Stimulated activated naive CD8-positive, alpha-beta T cell treated with anti-CD3 and anti-CD28 coated beads, Interleukin-15, Interleukin-2, amounts not matched to agents 100 U/mL and 50 U/mL, for 24 hours (primary cell): ENCODE measurements at places on chromosomes 13 and 19.

DNA sequence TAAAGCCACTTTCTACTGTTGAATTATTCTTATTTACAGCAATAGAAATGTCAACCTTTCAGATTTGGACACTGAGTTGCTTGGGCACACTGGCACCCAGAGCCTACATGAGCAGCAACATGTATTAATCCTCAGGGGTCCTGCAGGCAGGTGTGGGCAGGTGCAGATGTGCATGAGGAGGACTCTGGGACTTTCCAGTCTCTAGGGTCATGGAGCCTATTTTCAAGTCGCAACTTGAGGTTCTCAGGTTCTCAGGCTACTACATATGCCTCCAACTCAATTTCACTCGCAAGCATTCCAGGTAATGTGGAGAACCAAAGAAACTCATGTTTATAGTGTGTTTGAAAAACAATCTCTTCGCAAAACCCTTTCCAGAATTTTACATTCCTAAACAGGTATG lies 73.2 kb downstream of the STARD13 start:
- no peak for DNase-seq

- no peak for DNase-seq
Measured at GRCh38 chr13:44668688-44669087, 92.6 kb upstream of the TSC22D1 start.

DNA sequence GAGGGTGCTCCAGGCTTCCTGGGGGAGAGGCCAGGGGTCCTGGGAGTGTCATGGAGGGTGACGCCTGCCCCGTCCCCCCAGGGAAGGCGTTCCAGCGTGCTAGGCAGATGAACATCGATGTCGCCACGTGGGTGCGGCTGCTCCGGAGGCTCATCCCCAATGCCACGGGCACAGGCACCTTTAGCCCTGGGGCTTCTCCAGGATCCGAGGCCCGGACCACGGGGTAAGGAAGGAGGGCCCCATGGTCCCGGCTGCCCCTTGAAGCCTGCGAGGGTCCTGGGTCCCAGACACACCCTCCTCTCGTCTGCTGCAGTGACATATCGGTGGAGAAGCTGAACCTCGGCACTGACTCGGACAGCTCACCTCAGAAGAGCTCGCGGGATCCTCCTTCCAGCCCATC lies 11.4 kb downstream of the PTGER1 start:
- DNase-seq, result no peak

- DNase-seq, result no peak
Measured at GRCh38 chr13:101967781-101968180, 434.1 kb downstream of the FGF14 start.

GRCh38 chr19:47644199-47644598 lies 35.3 kb downstream of the BICRA start:
- DNase-seq, result no peak

- DNase-seq, result no peak
Measured at GRCh38 chr13:31880851-31881494, 141.6 kb downstream of the RXFP2 start.

- DNase-seq, result no peak
Measured at GRCh38 chr13:86020351-86021002, 221.3 kb upstream of the SLITRK6 start.

DNA sequence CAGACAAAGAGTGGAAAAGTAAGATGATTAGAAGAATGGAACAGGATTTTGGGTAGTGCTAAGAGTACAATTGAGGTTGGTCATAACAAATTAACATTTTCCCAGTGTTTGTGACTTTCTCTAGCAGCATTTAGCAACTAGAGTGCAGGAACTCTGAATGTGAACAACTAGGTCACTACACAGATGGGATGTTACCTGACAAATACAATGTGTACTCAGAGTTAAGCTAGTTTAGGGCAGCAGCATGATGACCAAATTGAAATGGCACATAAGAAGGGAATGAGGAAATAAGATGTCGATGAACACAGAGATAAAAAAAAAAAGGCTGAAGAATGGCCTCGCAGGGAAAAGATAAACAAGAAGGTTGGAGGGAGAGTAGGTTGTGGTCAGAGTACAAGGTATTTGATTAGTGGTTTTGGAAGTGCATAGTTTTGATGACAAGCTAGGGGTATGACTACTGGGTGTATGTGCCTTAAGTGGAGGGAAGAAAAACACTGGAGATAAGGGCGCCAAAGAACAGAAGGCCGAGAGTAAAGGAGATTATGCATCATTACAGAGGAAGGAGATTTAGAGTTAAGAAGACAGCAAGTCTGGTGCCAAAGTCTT lies 381.1 kb downstream of the FGF14 start:
- no peak for DNase-seq

- no peak for DNase-seq
Measured at GRCh38 chr13:34571716-34572115, 370.4 kb upstream of the NBEA start.

GRCh38 chr19:1933244-1933643 lies 7.7 kb upstream of the CSNK1G2 start:
- no peak for DNase-seq

GRCh38 chr13:38980750-38981078 lies 9.9 kb downstream of the STOML3 start:
- no peak for DNase-seq

DNA sequence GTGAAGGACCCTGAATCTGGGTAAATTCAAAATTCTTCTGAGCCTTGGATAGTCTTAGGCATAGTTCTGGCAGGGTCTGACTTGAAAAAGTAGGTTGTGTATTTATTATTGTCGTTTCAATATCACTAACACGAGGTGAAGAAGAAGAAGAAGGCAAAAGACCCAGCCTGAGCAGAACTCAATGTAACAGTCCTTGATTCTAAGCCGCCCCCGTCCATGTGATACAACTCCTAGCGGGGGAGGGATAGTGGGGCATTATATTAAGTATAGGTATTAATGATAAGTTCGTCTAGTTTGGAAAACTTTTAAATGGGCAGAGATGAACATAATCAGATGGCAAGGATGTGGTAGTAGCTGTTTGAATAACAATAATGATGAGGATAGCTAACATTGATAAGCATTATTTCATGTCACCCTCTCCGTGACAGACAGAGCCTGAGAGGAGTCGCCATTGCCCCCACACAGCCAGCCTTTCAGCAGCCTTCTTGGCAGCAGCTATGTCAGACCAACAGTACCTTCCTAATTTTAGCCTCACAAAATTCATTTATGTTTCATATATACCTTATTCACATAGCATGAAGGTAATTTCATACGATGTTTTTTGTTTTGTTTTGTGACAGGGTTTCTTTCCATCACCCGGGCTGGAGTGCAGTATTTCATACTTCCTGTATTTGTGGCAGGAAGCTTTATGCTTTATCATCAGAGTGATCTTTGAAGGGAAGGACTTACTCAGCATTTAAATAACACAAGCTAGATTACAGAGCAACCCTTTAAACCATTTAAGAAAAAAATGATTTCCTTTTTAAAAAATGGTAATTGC lies 64.4 kb upstream of the NPAS1 start:
- DNase-seq, result peak; percentile 29

DNA sequence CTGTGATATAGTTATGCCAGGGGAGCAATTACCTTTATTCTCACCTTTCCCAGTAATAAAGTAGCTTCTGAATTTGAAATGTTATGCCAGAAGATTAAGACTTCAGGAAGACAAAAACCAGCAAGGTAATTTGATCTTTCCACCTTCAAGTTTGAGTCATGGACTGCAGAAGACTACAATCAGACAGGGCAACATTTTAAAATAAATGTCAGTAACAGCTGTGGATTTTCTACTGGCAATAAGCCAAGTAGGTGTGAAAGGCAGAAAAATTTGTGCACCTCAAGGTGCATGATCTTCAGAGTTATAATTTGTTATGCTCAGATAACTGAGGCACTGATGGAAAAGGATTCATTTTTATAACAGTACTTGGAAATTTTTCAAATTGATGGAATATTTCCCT lies 54.9 kb downstream of the SLITRK1 start:
- DNase-seq, result no peak

GRCh38 chr13:113135281-113135760 lies 12.7 kb downstream of the F10 start:
- no peak for DNase-seq

- DNase-seq, result peak; percentile 59
Measured at GRCh38 chr13:20495087-20496023, 30.3 kb downstream of the CRYL1 start.

GRCh38 chr13:98927951-98928927 lies 49.6 kb downstream of the DOCK9 start:
- no peak for DNase-seq

GRCh38 chr19:19077103-19077502 lies 13.3 kb downstream of the SLC25A42 start:
- DNase-seq, result no peak

GRCh38 chr19:6632002-6632621 lies 37.8 kb downstream of the TNFSF14 start:
- DNase-seq, result peak; percentile 88

DNA sequence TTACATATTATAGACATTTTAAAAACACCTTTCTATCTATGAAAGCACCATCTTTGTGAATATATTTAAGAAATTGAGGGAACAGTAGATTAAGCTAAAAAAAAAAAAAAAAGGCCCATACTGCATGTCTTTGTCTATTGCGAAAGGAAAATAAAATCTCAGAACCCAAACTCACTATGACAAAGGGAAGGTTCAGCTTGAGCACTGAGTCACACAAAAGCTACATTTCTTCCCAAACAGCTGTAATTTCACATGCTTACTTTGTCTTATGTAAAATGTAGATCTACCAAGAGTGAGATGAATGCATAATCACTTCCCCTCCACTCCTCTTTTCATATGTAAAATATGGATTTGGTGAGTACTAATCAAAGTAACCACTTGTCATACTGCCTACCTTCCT lies 640.1 kb upstream of the KLF12 start:
- no peak for DNase-seq

DNA sequence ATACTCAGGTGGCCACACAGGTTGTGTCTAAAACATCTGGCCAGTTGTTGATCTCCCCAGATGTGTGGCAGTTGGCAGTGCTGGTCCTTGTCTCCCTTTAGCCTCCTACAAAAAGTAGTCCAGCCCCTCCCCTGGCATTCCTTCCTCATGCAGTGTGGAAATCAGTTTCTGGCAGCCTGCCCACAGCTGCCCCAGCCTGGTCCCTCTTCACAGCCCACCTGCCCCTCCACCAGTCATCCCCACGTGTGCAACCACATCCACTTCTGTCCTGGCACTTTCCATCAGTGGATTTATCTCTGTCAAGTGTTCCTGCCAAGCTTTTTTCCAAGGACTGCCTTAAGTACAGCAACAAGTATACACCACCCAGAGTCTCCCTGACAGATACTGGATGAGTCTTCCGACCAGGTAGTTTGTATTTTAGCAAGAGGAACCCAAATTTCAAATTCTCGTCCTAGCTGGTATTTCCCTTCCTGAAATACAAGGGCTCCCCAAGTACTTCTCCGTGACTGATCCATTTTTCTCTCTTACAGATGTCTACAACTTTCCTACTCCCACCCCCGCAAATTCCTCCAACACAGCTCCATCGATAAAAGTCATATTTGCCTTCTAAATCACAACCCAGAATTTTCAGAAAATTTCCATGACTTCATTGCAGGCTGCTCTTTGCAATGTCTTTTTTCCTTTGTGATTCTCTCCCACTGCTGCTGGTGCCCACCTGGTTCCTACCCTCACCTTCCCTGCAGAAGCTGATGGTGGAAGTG lies 313.5 kb downstream of the FOXO1 start:
- DNase-seq, result no peak

GRCh38 chr13:73035660-73036059 lies 23.1 kb upstream of the KLF5 start:
- no peak for DNase-seq

DNA sequence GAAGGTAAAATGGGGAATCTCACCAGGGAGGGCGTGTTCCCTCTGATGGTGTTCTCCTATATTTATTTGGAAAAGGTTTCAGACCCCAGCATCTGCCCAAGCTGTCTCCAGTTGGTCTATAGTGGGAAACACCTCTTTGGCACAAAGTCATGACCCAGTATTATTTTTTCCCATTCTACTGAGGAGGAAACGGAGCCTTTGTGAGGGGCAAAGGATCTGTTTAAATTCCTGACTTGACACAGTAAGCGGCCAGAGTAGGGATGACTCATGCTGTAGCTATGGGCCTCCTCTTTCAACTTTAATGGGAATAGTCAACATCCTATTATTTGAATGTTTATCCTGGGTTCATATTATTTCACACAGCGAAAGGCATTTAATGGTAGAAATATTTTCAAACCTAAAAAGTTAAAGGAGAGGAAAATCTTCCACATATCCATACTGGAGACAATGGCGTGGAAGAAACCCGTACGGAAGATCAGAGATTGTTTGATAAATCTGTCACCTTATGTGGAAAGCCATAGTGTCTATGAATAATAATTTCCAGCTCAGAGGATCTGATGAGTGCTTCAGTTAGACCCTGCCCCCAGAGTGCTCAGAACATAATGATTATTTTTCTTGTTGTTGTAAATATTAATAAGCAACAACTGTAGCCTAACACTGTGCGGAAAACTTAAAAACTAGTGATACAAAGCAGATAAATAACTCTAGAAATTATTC lies 126.0 kb downstream of the FOXO1 start:
- DNase-seq, result no peak

GRCh38 chr19:40650749-40651305 lies 39.6 kb downstream of the NUMBL start:
- DNase-seq, result no peak

- DNase-seq, result no peak
Measured at GRCh38 chr13:22017226-22017625, 346.4 kb downstream of the FGF9 start.

DNA sequence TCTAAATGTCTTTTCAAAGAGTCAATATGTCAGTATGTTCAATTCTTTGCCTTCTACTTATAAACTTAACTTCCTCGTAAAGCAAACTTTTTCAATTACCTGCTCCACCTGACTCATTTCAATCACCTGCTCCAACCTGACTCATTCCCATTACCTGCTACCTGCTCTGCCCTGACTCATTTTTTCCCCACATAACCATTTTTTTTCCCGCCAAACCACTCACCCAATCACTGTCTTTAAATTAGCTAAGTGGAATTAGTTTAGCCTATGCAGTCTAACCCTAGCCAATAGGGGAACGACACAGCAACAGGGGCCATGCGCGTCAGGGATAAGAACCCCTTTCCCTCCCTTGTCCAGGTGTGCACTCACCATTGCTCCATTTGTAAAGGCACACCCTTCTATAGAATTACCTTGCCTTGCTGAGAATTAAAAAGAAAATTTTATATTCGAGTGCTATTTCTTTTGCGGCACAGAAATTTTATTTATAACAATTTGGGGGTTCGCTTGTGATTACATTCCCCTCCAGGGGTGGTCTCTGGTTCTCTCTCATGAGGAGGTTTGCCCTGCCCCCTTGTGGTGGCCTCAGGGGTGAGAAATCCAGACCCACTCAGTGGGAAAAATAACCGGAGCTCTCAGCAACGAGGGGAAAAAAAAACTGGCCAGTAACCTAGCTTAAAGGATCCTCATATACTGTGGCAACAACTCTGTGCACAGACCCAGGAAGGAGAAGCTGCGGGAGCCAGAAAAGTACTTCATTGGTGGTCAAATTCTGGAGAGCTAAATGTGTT lies 193.1 kb downstream of the ZNF486 start:
- no peak for DNase-seq
